T-cell (primary cell): ENCODE measurements at places on chromosomes 2 and 18.

DNA sequence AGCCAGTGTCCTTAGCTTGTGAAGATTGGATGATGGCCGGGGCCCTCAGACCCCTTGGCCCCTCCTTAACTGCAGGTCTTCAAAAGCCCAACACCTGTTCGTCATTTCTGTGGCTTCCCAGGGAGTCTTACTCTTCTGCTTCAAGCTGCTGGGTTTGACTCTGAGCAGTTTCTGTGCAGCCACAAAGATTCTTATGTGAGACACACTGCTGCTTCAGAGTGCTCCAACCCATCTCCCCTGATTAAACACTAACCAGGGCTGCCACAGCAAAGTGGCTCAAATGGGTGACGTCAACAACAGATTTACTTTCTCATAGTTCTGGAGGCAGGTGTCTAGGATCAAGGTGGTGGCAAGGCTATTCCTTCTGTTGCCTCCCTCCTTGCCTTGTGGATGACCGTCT is 40.8 kb downstream of the TSN start:
- DNase-seq = no peak

- no peak for DNase-seq
Observed at GRCh38 chr2:7497178-7497577, 580.0 kb downstream of the RNF144A start.

GRCh38 chr2:108586116-108586515 is 51.8 kb downstream of the LIMS1 start:
- no peak for DNase-seq

DNA sequence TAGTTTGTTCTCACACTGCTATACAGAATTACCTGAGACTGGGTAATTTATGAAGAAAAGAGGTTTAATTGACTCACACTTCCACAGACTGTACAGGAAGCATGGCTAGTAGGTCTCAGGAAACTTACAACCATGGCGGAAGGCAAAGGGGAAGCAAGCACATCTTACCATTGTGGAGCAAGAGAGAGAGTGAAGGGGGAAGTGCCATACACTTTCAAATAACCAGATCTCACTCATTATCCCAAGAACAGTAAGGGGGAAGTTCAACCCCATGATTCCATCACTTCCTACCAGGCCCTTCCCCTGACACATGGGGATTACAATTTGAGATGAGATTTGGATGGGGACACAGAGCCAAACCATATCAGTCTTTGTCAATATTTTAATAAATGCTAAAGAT is 5.0 kb upstream of the CRYGB start:
- DNase-seq = no peak

- DNase-seq = no peak
Observed at GRCh38 chr2:179594268-179595112, 266.9 kb downstream of the ZNF385B start.
